ENCODE measurements at places on chromosomes 11 and 22.

- DNase-seq, result no peak
These were observed 123.0 kb downstream of the SGSM3 start for GRCh38 chr22:40493441-40493840.

GRCh38 chr11:128405714-128406662 lies 181.4 kb downstream of the ETS1 start:
- no peak for DNase-seq

DNA sequence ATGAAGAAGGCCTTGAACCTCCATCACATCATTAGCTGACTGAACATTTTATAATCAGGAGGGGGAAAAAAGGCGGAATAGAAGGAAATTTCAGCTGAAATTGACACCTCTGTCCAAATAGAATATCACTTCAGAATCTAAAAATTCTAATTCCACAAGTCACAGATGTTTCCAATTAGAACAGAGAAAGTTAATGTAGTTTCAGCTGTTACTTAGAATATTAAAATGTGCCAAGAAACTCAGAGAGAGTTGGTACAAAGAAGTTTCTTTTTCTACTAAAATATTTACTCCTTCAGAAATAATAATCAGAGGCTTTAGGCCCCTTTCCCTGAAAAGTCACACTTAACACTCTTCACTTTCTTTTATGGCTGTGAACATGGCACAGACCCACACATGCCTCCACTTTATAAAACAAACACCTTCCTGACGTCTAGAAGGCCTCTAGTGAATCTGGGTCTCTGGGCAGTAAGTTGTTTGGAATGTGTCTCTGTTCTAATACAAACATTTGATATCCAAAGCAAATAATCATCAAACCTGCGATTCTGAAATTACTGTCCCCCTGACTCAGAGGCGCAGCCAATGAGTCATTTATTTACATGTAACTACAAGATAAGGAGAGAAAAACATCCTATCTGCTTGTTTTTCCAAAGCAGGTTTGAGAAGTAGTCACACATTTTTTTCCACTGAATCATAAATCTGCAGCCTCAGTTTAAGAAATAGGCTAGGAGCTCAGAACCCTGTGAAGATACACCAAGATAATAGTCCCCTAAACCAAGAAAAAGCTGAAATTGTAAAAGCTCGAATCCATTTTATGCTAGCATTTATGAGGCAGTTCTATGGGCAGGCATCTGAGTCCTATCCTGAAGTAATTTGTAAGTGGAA lies 148.4 kb downstream of the ME3 start:
- DNase-seq, result no peak

- no peak for DNase-seq
These were observed 14.4 kb downstream of the FBLN1 start for GRCh38 chr22:45516923-45517675.

- no peak for DNase-seq
These were observed 46.7 kb upstream of the SCUBE2 start for GRCh38 chr11:9138133-9138453.

GRCh38 chr22:34866495-34867131 lies 199.3 kb upstream of the ISX start:
- no peak for DNase-seq

GRCh38 chr22:23495614-23496444 lies 84.3 kb downstream of the IGLL1 start:
- no peak for DNase-seq

DNA sequence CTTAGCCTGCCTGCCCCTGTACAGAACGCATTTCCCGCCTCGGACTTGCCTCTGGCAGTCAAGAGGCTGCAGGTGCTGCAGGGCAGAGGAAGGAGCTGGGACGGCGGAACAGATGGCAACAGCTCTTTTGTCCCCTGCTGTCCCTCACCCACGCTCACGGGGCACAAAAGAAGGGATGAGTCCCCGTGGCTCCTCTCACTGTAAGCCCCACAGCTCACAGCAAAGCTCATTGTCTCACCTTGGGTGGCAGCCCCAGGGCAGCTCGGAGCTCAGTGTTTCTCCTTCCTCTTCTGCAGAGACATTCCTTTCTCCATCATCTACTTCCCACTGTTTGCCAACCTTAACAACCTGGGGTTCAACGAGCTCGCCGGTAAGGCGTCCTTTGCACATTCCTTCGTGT lies 24.3 kb downstream of the SLC25A18 start:
- DNase-seq, result no peak

DNA sequence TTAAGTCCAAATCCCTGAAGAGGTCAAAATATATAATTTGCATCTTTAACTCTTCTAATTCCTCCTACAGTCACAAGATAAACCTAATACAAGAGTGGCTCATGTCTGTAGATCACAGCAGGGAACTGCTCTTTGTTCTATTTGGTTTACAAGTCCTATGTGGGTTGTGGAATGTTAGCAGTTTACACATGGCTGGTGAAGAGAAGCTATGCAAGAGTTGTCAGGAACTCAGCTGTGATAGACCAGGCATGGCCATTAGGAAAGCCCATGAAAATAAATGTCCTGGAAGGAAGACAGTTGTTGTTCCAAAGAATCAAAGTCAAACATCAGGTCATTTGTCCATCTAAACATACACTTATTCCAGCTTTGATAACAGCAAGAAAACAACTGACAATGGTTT lies 312.4 kb upstream of the PITPNB start:
- no peak for DNase-seq

DNA sequence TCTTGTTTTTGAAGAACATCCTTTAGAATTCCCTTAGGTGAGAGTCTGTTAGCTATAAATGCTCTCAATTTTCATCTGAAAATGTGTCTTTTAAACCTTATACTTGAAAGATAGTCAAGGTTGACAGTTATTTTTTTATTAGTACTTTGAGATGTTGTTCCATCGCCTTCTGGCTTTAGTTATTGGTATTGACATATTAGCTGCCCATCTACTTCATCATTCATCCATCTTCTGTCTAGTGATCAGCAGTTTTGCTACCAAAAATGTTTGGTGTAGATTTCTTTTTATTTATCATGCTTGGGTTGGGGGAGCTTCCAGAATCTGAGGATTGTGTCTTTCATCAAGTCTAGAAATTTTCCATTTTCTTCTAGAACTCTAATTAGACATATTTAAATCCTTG lies 3.3 kb upstream of the CD6 start:
- DNase-seq, result no peak

DNA sequence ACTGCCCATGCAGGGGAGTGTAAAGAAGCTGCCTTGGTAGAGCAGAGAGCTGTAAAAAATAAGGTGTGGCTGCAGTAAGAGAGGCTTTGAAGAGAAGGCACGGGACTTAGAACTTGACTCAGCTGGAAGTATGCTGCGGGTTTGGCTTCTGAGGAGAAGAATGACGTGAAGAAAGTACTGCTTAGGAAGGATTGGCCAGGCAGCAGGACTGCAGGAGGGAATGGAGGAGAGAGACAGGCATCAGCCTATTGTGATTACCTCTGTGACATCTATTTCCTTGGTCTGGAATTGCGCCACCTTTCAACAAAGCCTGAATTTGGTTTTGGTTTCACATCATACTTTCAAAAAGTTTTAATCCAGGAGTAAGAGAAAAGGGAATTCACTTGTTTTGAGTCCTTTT lies 22.5 kb downstream of the PRRG4 start:
- no peak for DNase-seq

DNA sequence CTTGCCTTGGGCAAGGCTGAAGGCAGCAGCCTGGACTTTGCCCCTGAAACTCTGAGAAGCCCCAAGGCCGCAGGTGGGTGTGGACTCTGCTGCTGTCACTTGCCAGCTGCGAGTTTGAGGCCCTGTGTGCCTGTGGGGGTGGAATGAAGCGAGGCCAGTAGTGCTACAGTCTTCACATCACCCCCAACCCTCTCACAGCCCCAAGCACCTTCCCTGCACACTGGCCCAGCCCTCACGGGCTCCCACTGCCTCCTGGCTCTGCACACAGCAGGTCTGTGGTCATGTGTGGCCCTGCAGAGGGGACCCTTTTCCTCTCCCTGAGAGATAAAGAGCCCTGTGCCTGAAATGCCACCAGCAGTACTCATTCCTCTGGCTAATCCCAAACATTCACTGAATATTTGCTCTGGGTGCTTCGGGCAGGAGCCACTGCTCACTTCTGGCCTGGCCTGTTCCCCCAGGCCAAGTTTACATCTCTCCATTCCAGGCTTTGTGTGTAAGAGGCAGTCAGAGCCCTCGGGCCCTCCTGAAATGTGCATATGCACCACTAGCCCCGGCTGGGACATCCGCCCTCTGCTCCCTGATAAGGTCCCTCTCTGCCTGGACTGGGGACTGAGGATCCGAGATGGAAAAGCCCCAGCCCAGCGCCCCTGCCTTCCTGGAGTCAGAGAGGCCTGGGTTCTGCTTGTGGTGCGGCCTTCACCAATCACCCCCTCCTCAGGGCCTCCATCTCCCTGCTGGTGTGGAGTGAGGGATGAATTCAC lies 17.7 kb downstream of the MGAT3 start:
- DNase-seq, result no peak

DNA sequence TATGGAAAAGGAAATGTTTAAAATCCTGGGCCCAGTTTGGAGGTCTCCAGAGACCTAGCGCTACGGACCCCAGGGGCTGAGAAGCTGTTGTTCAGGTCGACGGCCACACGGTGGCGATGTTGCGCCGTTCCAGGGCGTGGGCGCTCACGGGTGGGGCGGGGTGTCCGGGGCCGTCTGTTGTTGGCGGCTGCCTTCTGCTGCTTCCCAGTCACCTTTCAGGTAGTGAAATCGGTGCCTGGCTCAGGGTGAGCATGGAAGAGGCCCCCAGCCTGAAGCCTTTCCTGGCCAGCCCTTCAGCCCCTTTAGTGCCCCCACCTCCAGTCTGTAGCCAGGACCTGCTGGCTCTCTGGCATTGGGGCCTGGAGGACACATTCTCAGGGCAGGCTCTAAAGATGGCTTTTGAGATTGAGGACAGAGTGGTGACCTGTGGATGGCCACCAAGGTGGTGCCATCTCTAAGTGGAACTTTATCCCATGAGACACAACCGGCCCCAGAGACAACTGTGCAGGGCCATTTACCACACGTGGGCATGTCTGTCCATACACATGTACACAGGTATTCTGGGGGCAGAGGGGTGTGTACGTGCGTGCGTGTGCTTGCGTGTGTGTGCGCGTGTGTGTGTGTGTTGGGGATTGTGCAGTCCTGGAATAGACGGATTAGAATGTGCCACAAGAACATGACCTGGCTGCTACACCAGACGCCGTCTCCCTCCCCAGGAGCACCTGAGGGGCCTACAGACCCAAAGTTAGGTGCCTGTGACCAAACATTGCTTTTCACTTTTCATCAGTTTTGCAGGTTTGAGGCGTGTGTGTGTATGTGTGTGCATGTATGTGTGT lies 53.8 kb downstream of the ST14 start:
- DNase-seq, result no peak

DNA sequence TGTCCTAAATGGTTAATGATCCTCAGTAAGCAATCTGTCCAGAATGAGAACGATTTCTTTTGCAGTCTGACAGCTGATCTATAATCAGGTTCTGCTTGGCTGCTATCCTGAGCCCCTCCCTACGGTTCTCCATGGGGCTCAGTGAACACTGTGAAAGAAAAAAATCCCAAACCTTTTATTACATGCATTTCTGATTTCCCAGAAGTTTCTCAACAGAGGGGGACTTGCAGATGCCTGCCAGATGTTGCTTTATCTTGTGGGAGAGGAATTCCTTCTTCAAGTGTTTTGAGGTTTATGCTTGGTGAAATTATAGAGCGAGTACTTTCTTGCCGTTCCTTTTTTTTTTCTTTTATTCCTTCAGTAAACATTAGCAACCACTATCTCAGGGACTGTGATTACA lies 531.9 kb upstream of the ISX start:
- DNase-seq, result no peak

DNA sequence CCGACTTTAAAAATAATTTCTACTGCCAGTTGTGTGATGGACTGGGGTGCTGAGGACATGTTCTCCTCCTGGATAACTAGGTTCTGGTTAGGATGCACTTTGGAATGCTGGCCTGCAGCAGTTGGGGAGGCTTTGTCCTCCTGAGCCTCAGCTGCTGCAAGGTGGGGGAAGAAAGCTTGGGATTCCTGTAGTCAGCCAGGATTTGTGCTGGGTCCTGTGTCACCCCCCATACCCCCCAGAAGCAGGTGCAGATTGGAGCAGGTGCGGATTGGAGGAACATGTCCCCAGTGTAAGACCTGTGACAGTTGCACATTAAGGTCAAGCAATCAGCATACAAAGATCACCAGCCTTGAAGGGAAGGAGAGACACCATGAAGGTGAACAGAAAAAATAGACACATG lies 51.1 kb downstream of the MED15 start:
- DNase-seq, result no peak

DNA sequence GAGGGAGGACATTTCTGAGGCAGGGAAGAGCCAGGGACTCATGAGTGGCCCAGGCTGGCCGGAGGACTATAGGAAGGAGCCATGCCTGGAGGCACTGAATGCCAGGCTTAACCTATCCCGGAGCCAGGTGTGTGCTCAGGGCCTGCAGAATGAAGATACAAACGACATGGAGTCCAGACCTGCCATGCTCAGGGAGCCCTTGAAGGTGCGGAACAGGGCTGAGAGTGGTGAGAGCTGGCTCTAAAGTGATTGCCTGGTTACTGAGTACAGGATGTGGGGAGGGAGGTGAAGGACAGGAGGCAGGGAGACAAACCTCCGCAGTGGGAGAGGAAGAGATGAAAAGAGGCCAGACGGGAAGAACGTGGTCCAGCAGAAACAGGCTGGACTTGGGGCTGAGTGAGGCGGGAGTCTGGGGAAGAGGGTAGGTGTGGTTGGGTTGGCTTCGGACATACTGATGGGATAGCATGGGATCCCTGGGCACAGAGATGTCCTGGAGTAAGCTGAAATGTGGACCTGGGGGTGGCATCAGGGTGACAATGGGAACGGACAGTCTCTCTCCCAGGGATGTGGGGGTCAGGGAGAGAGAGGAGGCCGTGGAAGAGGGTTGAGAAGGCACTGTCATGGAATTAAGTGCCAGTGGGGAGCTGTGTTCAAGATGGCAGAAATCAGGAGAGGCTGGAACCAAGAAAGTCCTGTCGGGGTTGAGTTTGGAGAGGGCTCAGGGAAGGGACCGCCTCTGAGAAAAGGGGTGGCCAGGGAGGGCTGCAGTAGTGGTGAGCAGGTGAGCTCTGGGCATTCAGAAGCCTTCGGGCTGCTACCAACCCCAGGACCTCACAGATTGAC lies 1.5 kb upstream of the ANKRD13D start:
- no peak for DNase-seq

DNA sequence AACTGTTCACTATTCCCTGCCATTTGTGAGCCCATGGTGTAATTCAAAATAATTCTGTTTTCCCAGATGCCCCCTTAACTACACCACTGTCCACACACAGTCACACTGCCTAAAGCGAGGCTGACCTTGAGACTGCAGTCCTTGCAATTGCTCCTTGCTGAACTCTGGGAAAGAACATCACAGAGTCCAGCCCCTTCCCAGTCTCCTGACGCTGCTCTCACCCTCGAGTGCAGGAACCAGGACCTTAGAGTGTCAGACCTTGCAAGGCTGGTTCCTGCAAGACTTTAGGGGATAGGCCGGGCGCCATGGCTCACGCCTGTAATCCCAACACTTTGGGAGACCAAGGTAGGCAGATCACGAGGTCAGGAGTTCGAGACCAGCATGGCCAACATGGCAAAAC lies 33.6 kb downstream of the AHNAK start:
- no peak for DNase-seq

GRCh38 chr11:130601141-130601540 lies 152.7 kb downstream of the ADAMTS15 start:
- DNase-seq, result no peak

- no peak for DNase-seq
These were observed 32.9 kb downstream of the SCUBE1 start for GRCh38 chr22:43310311-43310710.

GRCh38 chr22:33597274-33597985 lies 322.8 kb downstream of the LARGE1 start:
- DNase-seq, result no peak
